Activated naive CD4-positive, alpha-beta T cell treated with anti-CD3 and anti-CD28 coated beads, Interleukin-2, amount 10 ng/mL, durations not matched to agents 5 hours and 36 hours (primary cell): ENCODE measurements at places on chromosomes 16 and 17. TPM values are rescaled to one million over a fixed set of nuclear protein-coding genes. Genes with fewer than 3 reads are reported as not detected.

Gene DOC2B
- total RNA-seq: not detected

Gene CTRB1
- not detected for total RNA-seq

Gene KCNH4
- total RNA-seq: 0.14 TPM

Gene CA5A
- not detected for total RNA-seq

Gene RBFOX1
- total RNA-seq: not detected

Gene TNFRSF13B
- total RNA-seq: not detected

Gene RDM1
- 10.5 TPM for total RNA-seq

Gene OTOP3
- total RNA-seq: not detected

Gene MYOCD
- not detected for total RNA-seq

Gene GHDC
- 15.8 TPM for total RNA-seq

Gene MRC2
- 2.7 TPM for total RNA-seq

Gene CIBAR2
- not detected for total RNA-seq

Gene LCAT
- total RNA-seq: 15.1 TPM

Gene LPO
- total RNA-seq: not detected

Gene HOXB1
- total RNA-seq: not detected

Gene PPP4C
- total RNA-seq: 124 TPM

Gene SLC13A2
- total RNA-seq: not detected

Gene RUSF1
- total RNA-seq: 44.0 TPM

Gene NTN1
- not detected for total RNA-seq

Gene ODAD4
- total RNA-seq: 1.4 TPM

Gene SHISA9
- not detected for total RNA-seq

Gene CDRT15L2
- not detected for total RNA-seq

Gene SDF2
- total RNA-seq: 43.1 TPM

Gene CACNG3
- total RNA-seq: not detected

Gene USP32
- total RNA-seq: 36.3 TPM

Gene PPM1E
- not detected for total RNA-seq

Gene CCDC144A
- 7.5 TPM for total RNA-seq

Gene CORO6
- 4.5 TPM for total RNA-seq

Gene TEX14
- total RNA-seq: 0.35 TPM

Gene CARD14
- total RNA-seq: not detected

Gene SCGB1C2
- not detected for total RNA-seq

Gene MEOX1
- total RNA-seq: 16.2 TPM

Gene C16orf54
- 114 TPM for total RNA-seq

Gene HSD11B2
- total RNA-seq: not detected

Gene SP2
- total RNA-seq: 27.8 TPM

Gene SLC35G6
- total RNA-seq: not detected

Gene OVCA2
- total RNA-seq: 34.4 TPM

Gene HSPB9
- total RNA-seq: not detected

Gene ATP2A1
- total RNA-seq: 1.2 TPM

Gene KRT27
- total RNA-seq: not detected

Gene SMYD4
- 32.8 TPM for total RNA-seq

Gene ACSM2B
- not detected for total RNA-seq
